ENCODE measurements at places on chromosomes 5 and 9. TPM values are rescaled to one million over a fixed set of nuclear protein-coding genes. Genes with fewer than 3 reads are reported as not detected.

Gene APBA1
- 9.2 TPM for total RNA-seq

Gene TEX48
- total RNA-seq, result not detected

Gene TMEM250
- total RNA-seq, result 49.4 TPM

Gene CCL27
- not detected for total RNA-seq
